ENCODE measurements at places on chromosomes 4 and X. TPM values are rescaled to one million over a fixed set of nuclear protein-coding genes. Genes with fewer than 3 reads are reported as not detected.

ETDB gene
- total RNA-seq: not detected

KLHL8 gene
- 11.0 TPM for total RNA-seq

HSFX2 gene
- not detected for total RNA-seq

GAGE12J gene
- not detected for total RNA-seq

MAGEC2 gene
- total RNA-seq: not detected

XPNPEP2 gene
- 0.80 TPM for total RNA-seq

SPACA5 gene
- not detected for total RNA-seq

KLF8 gene
- 3.2 TPM for total RNA-seq
